ENCODE measurements at places on chromosomes 2 and 18. TPM values are rescaled to one million over a fixed set of nuclear protein-coding genes. Genes with fewer than 3 reads are reported as not detected.

The SLC9A4 gene
- not detected for total RNA-seq

The SPC25 gene
- total RNA-seq: 12.5 TPM

The POTEC gene
- not detected for total RNA-seq

The FOXD4L1 gene
- total RNA-seq: not detected

The SP140 gene
- not detected for total RNA-seq

The KCNG2 gene
- not detected for total RNA-seq

The HOXD9 gene
- 1.3 TPM for total RNA-seq

The SLC5A7 gene
- not detected for total RNA-seq

The CAPN14 gene
- total RNA-seq: under 0.01 TPM

The CPO gene
- not detected for total RNA-seq

The ACVR1C gene
- 0.15 TPM for total RNA-seq

The RAX gene
- total RNA-seq: not detected

The IL36RN gene
- total RNA-seq: not detected

The KCNK3 gene
- total RNA-seq: not detected

The HOXD11 gene
- total RNA-seq: not detected

The CD8B2 gene
- total RNA-seq: not detected

The RAB6C gene
- total RNA-seq: not detected

The RASGRP3 gene
- total RNA-seq: 9.9 TPM

The VWA3B gene
- not detected for total RNA-seq

Measured in epithelial cell of umbilical artery (primary cell).